ENCODE measurements at places on chromosomes 2 and 18.

GRCh38 chr2:158128168-158128973 is 26.7 kb downstream of the UPP2 start:
- no peak for DNase-seq

GRCh38 chr2:106085181-106085940 is 108.7 kb downstream of the UXS1 start:
- DNase-seq: no peak

GRCh38 chr18:77124452-77124922 is 8.1 kb downstream of the MBP start:
- no peak for DNase-seq

DNA sequence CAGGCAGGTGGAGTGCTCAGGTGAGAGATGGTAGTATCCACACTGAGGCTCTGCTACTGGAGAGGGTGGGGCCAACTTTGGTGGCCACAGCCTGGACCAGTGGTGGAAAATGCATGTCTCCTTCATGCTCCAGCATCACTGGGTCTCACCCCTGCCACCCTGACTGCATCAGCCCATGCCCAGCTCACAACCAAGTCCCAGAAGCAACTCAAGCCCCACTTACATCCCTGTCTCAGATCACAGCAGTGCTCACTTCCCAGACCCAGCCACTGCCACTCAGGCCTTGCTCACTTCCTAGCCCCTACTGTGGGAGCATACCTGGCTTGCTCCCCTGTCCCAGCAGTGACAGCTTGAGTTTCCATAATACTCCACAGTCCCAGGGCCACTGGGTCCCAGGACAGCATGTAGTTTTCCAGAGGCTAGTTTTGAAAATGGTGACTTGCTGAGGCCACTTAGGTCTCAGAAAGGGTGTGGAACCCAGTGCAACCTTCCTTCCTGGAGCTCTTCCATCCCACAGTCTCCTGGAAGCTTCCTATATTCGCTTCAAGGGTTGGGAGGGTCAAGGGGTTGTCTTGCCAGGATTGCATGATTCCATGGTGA is 58.8 kb downstream of the GPC1 start:
- DNase-seq: no peak

DNA sequence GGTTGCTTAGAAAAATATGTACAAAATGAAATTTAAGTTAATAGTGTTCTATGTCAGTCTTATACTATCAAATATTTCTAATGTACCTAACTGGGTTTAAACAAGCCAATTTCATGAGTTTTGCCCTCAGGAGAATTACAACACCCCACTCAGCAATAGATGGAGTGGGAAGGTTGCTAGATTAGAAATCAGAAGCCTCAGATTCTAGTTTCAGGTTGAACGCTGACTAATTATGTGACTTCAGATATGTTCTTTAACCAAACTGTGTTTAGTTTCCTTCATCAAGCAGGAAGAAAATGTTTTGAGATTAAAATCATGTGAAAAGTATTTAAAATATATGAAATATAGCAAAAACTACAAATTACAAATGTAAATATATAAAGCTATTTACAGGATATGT is 133.8 kb upstream of the KCNH7 start:
- DNase-seq: no peak

DNA sequence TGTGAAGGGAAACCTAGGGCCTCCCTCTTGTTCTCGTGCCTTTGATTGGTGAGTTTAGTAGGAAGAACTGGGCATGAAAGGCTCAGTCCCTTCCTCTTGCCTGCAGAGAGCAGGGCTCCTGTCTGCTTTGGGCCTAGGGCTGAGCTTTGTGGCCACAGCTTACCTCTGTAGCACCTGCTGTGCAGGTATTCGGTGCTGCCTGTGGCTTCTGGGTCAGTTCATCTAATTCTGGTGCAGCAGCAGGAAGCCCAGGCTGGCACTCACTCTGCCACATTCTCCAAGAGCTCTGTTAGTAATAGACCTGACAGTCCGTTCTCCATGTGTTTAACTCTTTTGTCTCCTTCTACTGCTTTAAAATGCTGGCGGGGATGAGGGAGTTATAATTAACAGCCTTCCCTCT is 96.5 kb downstream of the DLGAP1 start:
- DNase-seq: no peak

GRCh38 chr2:100268986-100269385 is 53.3 kb downstream of the LONRF2 start:
- DNase-seq: no peak
